HFFc6 (cell line): ENCODE measurements at places on chromosomes 3 and 15. TPM values are rescaled to one million over a fixed set of nuclear protein-coding genes. Genes with fewer than 3 reads are reported as not detected.

The C3orf85 gene
- total RNA-seq = not detected in 3 replicates

GRCh38 chr3:64898941-64899340 is 211.1 kb upstream of the ADAMTS9 start:
- DNase-seq = no peak

DNA sequence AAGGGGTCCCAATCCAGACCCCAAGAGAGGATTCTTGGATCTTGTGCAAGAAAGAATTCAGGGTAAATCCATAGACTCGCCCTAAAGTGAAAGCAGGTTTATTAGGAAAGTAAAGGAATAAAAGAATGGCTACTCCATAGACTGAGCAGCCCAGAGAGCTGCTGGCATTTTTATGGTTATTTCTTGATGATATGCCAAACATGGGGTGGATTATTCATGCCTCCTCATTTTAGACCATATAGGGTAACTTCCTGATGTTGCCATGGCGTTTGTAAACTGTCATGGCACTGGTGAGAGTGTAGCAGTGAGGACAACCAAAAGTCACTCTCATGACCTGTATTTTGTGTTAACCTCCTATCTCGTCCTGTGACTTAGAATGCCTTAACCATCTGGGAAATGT is 142.2 kb downstream of the DOCK3 start:
- DNase-seq = peak; percentile 10

GRCh38 chr15:44246521-44247268 is 41.8 kb upstream of the GOLM2 start:
- no peak for DNase-seq

The CP gene
- not detected in 3 replicates for total RNA-seq

The BCHE gene
- total RNA-seq = not detected in 3 replicates

The OIP5 gene
- 3.1 and 7.2 TPM in 2 replicates for total RNA-seq

The PRR20G gene
- not detected in 3 replicates for total RNA-seq

The NOX5 gene
- total RNA-seq = 0.12 to 0.72 TPM (median 0.19 TPM) in 3 replicates
